MG63 (cell line): ENCODE measurements at places on chromosomes 1 and 21.
A peak's percentile ranks its signal among the peaks of the same experiment; 100 is the strongest.

- DNase-seq: no peak
These were observed 32.7 kb downstream of the FCER1A start for GRCh38 chr1:159334797-159335196.

DNA sequence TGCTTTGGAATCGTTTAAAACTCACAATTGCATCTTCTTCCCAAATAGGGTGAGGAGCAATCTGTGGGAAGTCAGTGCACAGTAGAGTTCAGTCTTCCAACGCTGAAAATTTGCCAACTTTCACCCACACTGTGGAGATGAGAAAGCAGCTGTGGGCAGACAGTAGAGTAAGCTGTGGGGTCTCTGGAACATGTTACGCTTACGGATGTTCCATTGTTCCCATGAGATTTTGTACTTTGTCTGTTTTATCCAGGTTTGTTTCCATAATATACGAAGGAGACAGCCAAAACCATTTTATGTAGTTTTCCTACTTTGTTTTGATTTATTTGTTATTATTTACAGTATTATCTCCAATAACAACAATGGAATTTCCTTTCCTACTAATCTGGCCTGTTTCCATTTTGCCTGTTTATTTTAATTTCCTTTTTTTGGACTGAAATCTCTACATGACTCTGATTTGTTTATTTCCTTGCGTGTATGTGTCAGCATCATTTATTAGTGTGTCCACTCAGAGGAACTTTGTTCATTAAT, 65.1 kb upstream of the RGL1 start:
- DNase-seq: peak; percentile 20

DNA sequence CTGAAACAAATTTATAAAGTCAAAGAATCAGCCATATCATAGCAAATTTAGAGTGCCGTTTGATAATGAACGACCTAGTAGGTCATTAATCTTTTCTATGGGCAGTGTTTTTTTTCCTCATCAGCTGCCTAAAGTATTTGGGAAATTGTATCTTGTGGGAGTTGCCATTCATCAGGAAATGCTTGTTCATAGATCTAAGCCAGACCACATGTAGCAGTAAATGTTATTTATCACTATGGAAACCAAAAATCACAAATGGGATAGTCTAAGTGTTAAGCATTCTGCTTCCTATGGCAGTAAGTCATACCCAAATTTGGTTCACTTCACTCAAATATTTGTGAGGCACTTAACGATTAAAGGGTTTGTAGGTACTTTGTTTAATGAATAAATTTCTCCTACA, 52.9 kb downstream of the LRRC8D start:
- DNase-seq: no peak

DNA sequence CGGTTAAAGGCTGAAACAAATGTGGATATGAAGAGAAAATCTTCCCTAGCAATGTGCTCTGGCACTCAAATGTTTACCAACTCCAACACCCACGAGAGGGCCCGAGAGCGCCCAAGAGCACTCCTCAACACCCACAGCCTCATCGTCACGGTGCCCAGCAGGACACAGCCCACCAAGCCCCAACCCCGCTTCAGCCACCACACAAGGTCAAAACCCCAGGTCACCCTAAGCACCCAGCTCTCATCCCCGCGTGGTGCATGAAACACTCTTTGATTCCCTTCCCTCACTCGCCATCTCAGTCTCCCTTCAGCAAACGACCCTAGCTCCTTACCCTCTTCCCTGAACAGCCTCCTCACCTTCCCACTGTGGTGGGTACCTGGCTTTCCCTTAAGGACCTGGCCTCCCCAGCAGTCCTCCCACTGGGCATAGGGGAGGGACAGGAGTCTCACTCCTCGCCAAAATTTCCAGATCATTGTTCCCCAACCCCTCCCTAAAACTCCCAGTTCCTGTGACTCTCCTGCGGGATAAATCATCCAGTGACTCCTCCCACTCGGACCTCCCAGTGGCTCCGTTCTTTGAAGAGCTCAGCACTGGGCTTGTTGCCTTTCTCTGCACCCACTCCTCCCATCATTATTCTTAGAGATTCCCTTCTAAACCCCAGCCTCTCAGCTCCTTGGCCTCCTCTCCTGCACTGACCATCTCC, 170.4 kb upstream of the SYT6 start:
- no peak for DNase-seq

- DNase-seq: peak; percentile 54
These were observed 30.2 kb downstream of the TRAF5 start for GRCh38 chr1:211356723-211357407.

DNA sequence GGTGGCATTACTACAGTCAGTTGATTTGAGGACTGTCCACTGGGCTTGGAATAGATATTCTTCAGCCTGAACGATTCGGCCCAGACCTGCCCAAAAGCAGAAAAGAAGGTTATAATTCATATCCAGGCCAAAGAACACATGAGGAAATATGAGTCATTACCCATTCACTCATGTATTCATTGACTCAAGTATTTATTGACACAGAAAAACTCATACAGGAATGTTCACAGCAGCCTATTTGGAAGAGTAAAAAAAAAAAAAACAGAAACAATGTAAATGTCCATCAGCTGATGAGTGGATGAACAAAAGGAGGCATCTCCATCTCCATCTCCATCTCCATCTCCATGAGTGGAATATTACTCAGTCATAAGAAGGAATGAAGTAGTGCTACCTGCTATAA, 15.9 kb downstream of the ZMYND12 start:
- peak; percentile 49 for DNase-seq

GRCh38 chr1:167645140-167645541, 15.1 kb downstream of the RCSD1 start:
- no peak for DNase-seq

GRCh38 chr1:32870615-32871363, at the start of gene FNDC5:
TSS of gene FNDC5 (minus strand) at chr1:32870912.
- peak; percentile 16 for DNase-seq

DNA sequence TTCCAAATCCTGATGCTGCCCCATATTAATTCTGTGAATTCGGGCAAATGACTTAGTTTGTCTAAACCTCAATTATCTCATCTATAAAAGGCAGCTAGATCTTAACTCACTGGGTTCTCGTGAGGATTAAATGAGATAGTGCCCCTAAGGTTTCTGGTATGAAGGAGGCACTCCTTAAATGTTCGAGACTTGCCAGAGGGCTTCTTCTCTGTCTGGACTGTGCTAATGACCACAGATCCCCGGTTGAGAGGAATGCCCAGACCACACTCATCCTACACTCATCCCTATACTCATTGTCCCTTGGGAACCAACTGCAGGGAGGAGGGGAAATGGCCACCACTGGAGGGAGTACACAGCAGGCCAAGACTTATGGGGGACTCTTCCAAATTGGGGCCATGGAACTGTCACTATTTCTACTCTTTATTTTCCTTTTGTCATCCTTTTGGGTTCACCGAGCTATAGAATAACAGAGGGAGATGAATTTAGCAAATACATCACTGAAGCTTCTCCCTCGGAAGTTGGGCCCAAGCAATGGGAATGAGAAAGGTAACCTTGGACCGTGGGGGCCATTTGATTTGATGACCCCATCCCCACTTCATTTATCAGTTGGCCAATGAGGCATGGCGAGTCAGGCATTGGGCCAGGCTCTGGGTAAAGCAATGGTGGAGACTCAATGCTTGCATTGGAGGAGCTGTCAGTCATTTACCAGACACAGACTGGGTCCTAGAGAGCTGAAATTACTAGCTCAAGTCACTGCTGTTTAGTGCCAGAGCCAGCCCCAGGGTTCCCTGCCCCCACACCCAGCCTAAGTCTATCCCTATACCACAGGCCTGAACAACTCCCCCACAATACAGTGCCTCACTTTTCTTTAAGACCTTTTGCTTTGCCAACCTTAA, 5.1 kb downstream of the ATF3 start:
- DNase-seq: peak; percentile 50

DNA sequence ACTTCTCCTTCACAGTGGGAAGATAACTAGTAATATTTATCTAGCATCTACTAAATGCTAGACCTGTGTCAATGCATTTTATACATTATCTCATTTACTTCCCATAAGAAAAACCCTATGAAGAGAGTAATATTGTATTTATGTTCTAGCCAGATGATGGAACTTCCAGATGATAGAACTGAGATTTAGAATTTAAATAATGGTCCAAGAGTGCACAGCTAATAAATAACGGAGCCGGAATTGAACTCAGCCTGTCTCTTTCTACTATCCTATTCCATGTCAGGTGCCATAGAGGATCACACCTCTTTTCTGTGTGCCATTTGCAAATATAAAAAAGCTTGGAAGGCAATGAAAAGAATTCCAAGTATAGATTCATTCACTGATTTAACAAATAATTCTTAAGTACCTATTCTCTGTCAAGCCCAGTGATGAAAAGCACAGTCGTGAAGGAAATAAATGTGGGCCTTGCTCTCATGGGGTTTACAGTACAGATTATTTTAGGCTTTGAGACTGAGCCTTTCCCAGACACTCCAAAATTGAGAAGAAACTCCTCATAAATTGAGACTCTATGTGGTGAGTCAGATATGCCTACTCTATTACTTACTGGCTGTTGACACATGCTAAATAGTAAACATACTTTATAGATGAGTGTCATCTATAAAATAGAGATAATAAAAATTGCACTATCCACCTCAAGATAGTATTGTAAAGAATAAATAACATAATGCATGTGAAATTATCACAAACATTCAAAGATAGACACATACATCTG, 378.0 kb upstream of the PRMT6 start:
- no peak for DNase-seq

DNA sequence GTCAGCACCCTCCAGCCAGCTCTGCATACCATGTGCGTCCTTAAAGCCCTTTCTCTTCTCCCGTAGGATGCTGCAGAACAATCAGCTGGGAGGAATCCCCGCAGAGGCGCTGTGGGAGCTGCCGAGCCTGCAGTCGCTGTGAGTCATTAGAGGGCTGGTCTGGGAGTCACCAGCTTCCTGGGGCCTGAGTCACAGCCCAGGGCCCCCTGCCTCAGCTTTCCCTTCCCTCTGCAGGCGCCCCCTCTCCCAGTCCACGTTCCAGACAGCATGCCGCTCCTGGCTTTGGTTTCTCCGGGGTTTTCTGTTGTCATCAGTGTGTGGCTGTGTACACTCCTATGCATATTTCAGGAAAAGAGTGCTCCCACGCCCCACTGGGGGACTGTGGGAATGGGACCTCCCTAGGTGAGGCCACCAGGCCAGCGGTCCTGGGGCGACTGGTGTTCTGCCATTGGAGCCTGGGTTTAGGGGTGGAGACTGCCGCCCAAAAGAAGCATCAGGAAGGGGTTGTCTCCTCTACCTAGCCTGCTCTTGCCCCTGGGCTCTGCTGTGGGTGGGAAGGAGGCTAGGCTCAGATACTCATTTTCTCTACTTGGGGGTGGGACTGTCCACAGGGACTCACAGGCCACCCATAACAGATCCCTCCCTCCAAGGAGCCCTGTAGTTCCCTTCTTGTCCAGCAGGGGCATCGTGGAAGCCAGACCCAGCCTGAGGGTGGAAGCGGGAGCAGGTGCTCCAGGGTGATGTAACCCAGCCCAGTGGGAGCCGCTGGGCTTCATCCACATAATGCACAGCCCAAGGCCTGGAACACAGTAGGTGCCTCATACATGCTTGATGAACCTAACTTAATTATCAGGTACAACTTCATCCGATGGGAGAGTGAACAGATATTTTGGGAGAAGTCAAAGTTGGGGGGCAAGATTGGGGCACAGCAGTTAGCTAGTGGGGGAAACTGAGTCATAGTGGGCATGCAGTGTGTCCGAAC, 42.5 kb downstream of the LGR6 start:
- peak; percentile 97 for DNase-seq

- no peak for DNase-seq
These were observed 3.2 kb upstream of the OLFML2B start for GRCh38 chr1:162026881-162027280.

DNA sequence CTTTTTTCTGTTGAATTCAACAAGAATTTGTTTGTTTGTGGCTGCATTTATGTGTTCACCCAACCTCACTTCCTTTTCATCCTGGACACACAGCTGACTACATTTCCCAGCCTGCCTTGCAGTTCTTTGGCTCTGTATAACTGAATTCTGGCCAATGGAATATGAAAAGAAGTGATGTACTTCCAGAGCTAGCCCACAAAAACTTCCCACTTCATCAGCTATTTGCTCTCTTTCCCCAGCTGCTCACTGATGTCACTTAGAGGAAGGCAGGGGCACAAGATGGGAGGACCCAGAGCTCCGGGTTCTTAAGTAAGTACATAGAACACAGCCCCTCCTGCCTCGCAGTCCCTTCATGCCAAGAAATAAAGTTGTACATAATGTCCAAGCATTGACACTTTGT, 235.0 kb upstream of the FGGY start:
- DNase-seq: peak; percentile 49

GRCh38 chr1:170580636-170581440, 48.9 kb downstream of the GORAB start:
- DNase-seq: no peak

GRCh38 chr1:212254853-212255363, 30.3 kb upstream of the PPP2R5A start:
- peak; percentile 10 for DNase-seq

GRCh38 chr1:47765742-47766485, 231.3 kb downstream of the TRABD2B start:
- no peak for DNase-seq

GRCh38 chr1:1058921-1059493, 15.1 kb downstream of the RNF223 start:
- peak; percentile 39 for DNase-seq

DNA sequence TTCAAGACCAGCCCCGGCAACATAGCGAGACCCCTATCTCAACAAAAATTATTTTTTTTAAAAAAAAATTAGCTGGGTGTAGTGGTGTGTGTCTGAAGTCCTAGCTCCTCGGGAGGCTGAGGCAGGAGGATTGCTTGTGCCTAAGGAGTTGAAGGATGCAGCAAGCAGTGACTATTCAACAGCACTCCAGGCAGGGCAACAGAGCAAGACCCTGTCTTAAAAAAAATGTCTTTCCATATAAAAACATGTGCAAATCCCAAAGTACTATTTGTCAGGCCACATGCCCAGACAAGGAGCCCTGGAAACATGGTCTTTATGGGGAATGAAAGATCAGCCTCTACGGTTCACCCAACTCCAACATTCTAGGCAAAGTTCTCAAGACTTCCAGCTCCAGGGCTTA, 13.3 kb downstream of the IFFO2 start:
- DNase-seq: no peak

DNA sequence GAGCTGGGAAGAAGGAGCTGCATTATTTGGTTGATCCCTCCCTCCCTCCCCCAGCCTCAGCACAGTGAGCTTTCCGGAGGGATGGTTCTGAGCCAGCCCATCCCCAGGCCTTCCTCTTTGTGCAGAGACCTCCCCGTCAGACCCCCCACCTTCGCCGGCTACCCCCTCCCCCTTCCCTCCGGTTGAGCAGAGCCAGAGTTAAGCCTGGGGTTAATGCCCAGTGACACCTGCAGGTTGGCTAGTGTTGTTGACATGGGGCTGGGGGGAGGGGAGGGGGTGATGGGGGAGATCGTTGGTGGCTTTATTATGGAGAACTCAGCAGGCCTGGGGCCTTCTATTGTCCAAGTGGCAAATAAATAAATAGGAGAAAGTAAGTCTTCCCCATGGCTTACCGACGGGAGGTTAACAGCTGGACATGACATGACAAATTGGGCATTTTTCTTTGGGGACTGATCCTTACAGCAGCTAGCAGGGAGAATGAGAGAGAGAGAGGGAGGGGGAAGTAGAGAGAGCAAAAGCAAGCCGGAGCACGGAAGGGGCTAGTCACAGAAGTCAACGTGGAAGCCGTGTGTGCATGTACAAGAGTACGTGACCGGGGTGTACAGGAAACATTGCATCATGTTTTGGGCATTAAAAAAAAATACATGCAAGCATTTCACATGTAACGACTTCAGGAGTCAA, 131.1 kb downstream of the TMEM53 start:
- DNase-seq: no peak

- no peak for DNase-seq
These were observed 10.9 kb upstream of the RGS2 start for GRCh38 chr1:192797891-192798290.

GRCh38 chr1:228367798-228368791, 38.5 kb downstream of the TRIM11 start:
- no peak for DNase-seq
